ENCODE measurements at places on chromosomes 12 and 14.

DNA sequence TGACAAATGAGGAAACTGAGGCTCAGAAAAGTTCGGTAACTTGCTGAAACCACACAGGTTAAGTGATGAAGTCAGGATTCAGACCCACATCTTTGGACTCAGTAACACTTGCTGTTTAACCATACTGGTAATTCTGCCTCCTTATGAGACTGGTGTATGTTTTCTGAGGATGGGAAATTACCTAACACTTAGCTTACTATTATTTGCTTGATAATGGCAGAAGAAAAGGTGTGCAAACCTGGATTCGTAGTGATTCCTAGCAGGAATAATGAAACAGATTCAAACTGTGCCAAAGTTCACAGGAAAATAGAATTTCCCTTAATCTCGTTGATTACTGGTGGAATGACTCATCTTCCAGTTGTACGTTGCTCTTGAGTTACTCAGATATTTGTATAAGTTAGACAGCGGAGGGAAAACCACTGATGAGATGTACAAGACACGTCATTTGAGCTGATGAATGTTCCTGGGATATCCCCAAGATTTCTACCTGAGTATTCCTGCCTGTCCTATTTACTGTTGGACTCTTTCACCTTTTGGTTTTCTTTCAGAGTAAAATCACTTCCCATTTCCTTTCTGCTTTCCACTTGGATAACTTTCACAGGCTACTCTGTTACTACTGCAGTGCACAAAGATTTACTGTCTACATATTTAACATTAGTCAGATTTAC is 37.5 kb downstream of the PRORP start:
- peak; percentile 91 for DNase-seq

GRCh38 chr12:103839103-103839502 is 1.9 kb downstream of the NT5DC3 start:
- no peak for DNase-seq

DNA sequence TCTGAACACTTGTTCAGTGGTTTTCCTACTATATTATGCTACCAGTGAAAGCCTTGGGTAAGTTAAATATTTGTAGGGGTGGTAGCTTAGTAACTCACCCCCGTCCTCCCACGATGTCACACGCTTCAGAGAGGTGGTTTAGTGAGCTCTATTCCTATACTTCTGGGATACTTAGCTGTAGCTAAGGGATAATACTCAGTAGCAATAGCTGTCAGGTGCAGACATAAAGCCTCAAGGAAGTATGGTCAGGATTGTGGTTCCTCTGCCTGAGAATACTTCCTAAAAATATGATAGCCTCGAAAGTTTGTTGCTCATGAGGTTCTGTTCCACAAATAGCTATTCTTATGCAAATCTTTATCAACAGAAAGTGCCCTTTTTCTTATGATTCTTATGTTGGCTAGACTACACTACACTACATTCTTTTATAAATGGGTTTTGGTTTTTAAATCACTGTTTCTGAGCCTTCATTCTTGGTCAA is 11.9 kb downstream of the DLST start:
- no peak for DNase-seq

DNA sequence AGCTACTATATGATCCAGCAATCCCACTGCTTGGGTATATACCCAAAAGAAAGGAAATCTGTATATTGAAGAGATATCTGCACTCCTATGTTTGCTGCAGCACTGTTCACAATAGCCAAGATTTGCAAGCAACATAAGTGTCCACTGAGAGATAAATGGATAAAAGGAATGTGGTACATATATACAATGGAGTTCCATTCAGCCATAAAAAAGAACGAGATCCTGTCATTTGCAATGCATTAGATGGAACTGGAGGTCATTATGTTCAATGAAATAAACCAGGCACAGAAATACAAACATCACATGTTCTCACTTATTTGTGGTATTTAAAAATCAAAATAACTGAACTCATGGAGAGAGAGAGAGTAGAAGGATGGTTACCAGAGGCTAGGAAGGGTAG is 116.6 kb downstream of the HELB start:
- no peak for DNase-seq

- peak; percentile 4 for DNase-seq
Measured at GRCh38 chr12:48717252-48717695, 767 bp upstream of the CCNT1 start.
